Activated T-helper 1 cell treated with anti-CD3 and anti-CD28 coated beads, Interleukin-12 subunit alpha, Interleukin-12 subunit beta, Interleukin-2, Interleukin-4 antibody, amounts not matched to agents 30 ng/mL and 10 ng/mL and 1 ng/mL, durations not matched to agents 14 hours and 24 hours and 36 hours (primary cell): ENCODE measurements at places on chromosomes 6 and 20.

- DNase-seq = no peak
These were observed 10.0 kb upstream of the PACSIN1 start for GRCh38 chr6:34455831-34456230.

DNA sequence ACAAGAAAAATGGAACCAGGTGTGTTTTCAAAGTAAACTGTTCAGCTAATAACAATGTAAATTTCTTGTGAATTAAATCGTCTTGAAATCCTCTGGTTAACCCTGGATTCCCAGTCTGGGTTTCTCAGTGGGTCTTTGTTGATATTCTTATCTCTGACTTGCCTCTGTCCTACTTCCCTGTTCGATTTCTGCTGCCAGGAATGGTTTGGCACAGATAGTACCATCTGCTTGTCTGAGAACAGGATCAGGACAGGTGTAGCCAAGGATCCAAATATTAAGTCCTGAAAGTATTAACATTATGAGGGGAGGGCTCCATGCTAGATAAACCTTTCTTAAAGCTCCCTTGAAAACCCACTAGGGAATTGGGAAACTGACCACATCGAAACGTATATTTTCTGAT lies 30.1 kb downstream of the ARFGEF2 start:
- no peak for DNase-seq

DNA sequence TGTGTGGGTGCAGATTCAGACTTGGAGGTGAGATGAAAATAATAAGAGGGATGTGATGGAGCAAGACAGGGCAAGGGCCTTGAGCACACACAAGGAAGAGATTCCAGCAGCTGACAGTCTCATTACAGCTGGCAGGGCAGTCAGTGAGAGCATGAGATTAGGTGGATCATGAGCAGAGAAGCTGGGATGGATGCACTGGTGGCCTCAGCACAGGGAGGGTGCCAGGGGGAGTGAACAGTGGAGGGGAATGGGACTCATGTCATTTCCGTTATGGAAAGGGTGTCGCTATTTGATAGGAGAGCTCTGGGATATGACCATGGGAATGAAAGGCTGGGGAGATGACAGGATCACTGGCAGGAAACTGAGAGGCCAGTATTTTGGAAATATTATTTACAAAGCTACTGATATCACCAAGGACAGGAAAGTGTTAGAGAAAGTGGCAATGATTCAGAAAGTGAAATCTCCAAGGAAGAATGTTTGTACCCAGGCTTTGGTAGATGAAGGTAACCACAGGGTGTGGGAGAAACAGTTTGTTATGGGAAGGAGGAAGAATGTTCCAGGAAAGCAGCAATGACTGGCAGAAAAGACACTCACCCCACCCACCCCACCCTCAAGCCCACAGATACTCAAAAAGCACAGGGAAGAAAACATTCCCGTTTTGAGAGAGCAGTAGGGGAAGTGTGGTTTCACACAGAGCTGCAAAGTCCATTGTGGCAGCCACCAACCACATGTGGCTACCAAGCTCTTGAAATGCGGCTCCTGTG lies 214.7 kb upstream of the PROKR2 start:
- DNase-seq = no peak

DNA sequence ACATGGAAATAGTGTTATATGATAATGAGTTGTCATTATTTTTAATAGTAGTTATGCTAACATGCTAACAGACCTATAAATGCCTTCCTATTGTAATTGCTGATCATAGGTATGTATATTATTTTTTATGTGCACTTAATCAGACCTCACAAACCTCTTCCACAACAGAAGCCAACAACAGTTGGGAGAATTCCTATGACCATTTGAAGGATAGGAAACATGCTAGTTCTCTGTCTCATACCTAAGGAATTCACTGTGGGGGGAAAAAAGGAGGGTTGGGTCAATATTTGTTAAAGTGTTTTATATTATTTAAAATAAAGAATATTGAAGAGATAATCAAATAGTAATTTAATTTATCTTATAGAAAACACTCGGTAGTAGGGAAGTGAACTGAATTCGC lies 990.9 kb downstream of the EPHA7 start:
- no peak for DNase-seq

DNA sequence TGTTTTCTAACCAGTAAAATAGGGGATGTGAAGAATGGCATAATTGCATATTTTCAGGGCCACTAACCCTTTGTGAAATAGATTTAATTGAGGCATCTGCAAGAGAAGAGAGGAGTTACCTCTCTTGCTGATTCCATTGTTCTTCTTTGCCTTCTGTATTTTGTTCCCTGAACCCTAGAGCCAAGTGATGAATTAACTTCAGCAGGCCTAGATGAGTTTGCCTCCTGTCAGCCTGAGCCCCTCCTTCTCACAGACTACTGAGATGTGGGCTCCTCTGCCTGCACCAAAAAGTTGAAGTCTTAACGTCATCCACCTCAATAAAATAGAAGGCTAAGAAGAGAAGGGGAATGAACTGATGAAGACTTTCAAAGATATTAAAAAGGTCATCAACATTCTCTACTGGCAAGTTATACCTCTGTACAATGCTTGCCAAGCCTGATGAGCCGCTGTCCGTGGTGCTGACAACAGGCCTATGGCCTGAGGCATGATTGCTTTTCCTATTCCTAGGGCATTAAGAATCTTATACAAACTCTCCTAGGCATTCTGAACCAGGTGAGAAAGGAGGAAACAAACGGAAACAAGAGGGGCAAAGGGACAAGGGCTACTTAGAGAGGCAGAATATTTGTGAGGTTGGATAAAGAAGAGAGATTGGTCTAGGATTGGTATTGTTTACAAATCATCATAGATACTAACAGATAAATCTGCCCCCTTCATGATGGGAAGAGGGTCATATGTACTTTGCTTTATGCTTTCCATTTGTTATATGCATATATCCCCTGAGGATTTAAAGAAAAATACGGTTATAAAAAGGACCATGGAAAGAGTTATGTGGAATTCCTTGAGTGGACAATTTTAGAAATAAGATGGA lies 46.8 kb downstream of the CD24 start:
- DNase-seq = no peak

- DNase-seq = no peak
These were observed 230.0 kb downstream of the ALDH8A1 start for GRCh38 chr6:134719911-134720310.

DNA sequence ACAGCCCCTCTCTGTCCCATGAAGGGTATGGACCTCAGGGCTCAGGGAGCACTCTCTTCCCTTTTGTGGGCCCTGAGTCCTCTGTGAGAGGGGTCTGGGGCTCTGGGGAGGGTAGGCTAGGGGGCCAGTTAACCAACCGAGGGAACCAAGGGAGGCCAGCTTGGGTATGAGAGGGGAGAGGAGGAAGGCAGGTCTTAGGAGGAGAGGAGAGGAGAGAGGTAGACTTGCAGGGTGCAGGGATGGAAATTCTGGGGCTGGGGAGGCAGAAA lies 720 bp downstream of the DUSP15 start:
- DNase-seq = no peak

- DNase-seq = no peak
These were observed 42.0 kb downstream of the CBFA2T2 start for GRCh38 chr20:33531885-33532284.

GRCh38 chr6:119170103-119170446 lies 91.6 kb upstream of the FAM184A start:
- no peak for DNase-seq

- DNase-seq = no peak
These were observed 13.2 kb downstream of the HDGFL1 start for GRCh38 chr6:22582417-22583205.
